Motor neuron (in vitro differentiated cells): ENCODE measurements at places on chromosomes 3 and 15. TPM values are rescaled to one million over a fixed set of nuclear protein-coding genes. Genes with fewer than 3 reads are reported as not detected.
A peak's percentile ranks its signal among the peaks of the same experiment; 100 is the strongest.

The TM4SF18 gene
- 0.05 and 0.10 TPM in 2 replicates for total RNA-seq

- ATAC-seq = no peak
Measured at GRCh38 chr3:135650309-135650708, 315.2 kb upstream of the PPP2R3A start.

DNA sequence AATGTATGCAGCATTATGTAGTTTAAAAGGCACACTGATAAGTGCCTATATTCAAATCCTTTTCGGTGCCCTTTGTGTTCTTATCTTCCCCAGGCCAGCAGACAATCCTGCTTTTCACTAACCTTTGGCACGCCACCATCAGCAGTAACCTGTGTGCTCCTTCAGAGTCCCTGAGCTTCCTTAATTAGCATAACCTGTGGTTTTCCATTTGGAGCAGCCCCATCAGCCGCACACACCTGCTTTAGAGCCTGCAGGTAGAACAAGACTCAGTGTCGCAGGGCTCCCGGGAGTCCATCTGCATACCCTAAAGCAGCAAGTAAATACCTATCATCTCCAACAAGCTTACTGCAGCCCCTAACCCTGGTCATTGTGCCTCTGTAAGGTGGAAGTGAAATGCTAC lies 755.1 kb downstream of the ROBO2 start:
- no peak for ATAC-seq

The TRAT1 gene
- total RNA-seq = not detected in 2 replicates

DNA sequence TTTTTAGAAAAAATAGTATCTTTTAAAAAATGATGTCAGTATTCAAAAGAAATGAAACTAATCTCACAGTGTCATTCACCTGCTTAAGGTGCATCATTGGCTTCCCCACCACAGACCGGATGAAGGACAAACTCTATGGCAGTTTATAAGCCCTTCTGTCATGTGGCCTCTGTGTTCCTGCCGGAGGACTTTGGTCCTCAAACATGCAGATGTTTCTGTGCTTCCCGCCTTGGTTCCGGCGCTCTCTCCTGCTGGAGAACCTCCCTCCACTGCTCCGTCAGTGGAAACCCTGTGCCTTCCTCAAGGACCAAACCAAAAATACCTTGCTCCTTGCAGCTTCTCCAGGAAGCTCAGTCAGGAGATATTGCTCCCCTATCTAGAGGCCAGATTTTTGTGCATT lies 326.3 kb downstream of the UACA start:
- no peak for ATAC-seq

- no peak for ATAC-seq
Measured at GRCh38 chr15:32936283-32936918, 218.6 kb downstream of the GREM1 start.

The STT3B gene
- 75.2 and 76.9 TPM in 2 replicates for total RNA-seq

GRCh38 chr3:127383656-127384179 lies 95.9 kb upstream of the PRR20G start:
- ATAC-seq = no peak

- ATAC-seq = no peak
Measured at GRCh38 chr3:125221831-125222230, 9.3 kb upstream of the SLC12A8 start.

DNA sequence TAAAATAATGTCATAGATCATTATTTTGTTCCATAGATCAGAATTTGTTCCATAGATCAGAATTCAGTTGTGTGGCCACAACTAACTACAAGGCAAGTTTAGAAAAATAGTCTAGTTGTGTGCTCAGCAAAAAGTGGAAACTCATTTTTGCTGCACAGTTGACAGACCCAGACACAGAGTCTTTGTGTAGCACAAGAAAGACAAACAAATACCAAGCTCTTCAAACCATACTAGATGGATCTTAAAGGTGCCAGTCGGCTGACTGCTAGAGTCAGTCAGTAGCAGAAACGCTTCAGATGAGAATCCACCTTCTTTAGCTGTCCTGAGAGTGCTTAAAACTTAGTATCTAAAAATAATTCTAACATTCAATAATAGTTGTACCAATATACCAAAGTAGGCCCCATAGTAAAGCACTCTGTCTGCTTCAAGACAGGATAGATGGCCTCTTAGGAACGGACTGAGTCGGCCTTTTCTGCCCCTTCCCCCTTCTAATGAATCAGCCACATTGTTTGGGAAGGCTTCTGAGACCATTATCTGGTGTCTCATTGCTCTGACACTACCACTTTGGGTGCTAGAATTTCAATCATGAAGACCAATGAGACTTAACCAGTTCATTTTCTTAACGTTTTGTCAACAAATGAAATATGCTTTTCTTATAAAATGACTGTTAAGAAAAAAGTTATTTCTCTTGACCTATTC lies 27.7 kb upstream of the SLC4A7 start:
- ATAC-seq = no peak

The USP50 gene
- total RNA-seq = not detected in 2 replicates

DNA sequence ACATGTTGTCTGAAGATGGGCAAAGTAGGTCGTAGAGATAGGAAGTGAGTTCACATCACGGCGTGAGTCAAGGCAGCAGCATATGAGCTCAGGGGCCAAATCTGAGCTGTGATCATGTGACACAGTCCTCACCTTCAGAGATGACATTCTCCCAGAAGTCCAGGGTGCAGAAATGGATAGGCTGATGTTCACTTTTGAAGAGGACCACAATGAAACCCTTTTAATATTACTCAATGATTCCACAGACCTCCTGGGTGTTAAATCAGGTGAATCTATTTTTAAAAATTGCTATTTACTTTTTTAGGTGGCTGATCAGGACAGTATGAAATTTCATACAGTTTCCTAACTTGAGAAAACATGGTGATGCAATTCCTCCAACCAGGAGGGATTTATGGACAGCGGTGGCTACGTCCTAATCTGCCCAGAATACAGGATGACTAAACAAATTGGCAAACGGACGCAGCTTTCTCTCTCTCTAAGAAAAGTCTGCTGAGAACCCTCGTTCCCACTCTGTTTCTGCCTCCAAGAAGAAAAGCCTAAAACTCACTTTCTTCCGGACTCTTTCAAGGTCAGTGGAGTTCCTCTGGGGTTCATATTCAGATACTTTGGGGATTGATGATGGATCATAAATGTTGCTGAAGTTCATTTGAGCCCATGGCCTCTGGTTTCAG lies 34.4 kb downstream of the B3GNT5 start:
- ATAC-seq = no peak

GRCh38 chr3:50336452-50337174 lies 4.0 kb downstream of the RASSF1 start:
- peak; percentile 1 for ATAC-seq

- no peak for ATAC-seq
Measured at GRCh38 chr15:45122719-45123118, 7.0 kb downstream of the DUOXA1 start.

DNA sequence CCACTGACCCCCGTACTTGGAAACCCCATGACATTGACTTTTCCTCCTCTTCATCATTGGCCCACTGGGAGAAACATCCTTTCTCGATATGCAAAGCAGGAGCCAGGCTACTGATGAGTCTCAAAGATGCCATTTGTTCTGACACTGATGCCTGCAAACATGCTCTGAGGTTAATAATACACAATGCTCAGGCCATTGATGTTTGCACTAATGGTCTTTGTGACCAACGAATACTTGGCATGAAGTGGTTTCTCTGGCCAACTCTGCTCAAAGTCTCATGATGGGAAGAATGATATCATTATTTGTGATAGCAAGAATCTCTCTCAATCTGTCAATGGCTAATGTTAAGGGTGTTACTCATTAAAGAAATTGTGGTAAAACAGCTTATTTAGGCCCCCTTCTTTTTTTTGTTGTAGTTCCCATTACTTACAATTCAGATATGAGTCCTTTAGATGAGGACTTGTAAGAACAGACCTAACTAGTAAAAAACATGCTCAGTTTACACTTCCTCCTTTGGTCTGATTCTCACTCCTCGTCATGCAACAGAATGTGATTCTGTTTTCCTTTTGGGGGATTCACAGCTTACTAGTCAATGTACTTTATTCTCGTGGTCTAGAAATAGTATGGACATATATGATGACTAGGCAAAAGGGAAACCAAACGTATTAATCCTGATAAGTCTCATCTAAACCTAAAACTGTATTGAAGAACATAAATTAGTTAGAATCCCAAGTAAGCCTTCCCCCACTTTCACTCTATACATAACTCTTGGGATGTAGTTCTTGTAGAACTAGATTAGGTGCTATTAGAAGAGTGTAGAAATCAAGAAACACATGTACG lies 488.8 kb upstream of the DPPA4 start:
- ATAC-seq = no peak

- no peak for ATAC-seq
Measured at GRCh38 chr15:96657096-96657495, 326.6 kb downstream of the NR2F2 start.

GRCh38 chr3:101077361-101078011 lies 84.3 kb upstream of the ABI3BP start:
- no peak for ATAC-seq

GRCh38 chr15:71656425-71656824 lies 153.9 kb upstream of the NR2E3 start:
- ATAC-seq = no peak

DNA sequence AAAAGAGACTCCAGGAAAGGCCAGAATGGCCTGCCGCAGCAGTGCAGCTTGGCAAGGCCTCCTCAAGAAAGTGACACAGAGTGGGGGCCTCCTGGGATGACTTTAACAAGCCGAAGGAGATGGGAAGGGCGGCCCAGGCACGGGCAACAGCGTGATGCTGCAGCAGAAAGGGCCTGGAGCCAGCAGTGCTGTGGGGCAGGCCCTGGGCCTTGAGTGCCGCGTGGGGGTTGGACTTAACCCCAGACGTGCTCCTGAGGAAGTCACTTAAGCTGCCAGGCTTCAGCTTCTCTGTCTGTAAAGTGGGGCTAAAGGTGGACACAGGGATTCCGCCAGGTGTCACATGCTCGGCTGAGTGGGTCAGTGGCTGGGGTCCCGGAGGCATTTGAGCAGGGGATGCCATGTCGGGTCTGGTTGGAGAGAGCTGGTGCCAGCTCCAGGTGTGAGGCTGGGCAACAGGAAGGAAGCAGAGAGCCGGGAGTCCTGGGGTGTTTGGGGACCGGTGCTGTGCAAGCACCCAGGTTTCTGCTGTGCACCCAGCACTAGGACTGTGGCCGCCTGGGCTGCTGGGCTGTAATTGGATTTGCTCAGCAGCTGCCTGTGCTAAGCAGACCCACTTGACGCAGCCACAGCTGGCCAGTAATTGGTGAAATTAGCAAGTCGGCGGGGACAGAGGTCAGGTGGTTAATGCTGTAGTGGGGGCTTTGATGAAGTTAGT lies 7.8 kb downstream of the DNAJB8 start:
- no peak for ATAC-seq

The EPHB1 gene
- total RNA-seq = 1.1 and 1.6 TPM in 2 replicates

The TKT gene
- 532 and 697 TPM in 2 replicates for total RNA-seq

DNA sequence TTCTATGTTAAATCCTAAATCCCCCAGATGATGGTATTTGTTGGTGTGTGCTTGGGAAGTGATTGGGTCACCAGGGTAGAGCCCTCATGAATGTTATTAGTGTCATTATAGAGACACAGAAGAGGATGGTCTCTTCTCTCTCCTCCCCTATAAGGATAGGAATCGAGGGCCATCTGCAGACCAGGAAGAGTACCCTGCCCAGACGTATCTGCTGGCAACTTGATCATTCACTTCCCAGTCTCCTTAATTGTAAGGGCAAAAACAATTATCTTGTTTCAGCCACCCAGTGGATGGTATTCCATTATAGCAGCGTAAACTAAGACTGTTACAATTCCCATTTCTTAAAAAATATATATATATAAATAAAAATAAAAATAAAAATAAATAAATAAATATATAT lies 892.2 kb downstream of the SI start:
- ATAC-seq = no peak

The PRICKLE2 gene
- total RNA-seq = 2.5 and 3.0 TPM in 2 replicates

The RAD51 gene
- total RNA-seq = 0.57 and 2.1 TPM in 2 replicates

The SLCO2A1 gene
- 9.0 and 10.0 TPM in 2 replicates for total RNA-seq

DNA sequence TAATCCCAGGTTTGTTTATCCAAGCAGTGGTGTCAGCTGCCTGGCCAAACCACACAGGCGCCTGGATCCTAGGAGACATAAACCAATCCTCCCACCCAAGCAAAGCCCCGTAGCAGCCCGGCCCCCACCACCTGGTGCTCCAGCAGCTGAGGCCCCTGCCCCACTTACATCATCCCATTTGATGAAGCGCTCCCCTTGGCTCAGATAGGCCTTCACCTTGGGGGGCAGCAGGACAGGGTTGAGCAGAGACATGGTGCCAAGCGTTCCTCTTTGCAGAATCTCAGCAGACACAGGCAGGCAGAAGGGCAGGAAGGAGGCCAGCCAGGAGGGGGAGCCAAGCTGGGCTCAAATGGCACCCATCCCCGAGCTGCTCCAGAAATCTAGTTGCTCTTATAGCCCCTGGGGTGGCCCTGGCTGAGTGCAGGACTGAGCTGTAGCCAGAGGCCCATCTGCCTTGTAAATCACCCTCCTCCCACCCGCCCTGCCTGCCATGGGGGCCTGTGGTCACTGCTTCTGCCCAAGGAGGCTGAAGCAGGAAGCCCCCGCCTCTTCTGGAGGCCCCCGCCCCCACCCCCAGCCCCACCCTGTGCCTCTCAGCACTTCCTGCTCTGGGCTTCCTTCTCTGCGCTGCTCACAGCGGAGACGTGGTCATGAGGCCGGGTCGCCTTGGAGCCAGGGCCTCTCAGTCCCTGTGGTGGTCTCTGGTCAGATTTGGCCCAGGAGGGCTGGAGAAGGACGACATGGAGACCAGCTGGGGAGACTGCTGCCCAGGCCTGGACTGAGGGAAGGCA lies at the start of gene PLCB2:
Gene PLCB2, minus strand, starts transcription at position 515 of the 791 bp plus-strand sequence. Its CDS starts 263 bp downstream, at position 252.
- no peak for ATAC-seq

GRCh38 chr15:41125063-41125669 lies 9.1 kb upstream of the INO80 start:
- ATAC-seq = no peak

The GATA2 gene
- 0.25 and 0.27 TPM in 2 replicates for total RNA-seq

DNA sequence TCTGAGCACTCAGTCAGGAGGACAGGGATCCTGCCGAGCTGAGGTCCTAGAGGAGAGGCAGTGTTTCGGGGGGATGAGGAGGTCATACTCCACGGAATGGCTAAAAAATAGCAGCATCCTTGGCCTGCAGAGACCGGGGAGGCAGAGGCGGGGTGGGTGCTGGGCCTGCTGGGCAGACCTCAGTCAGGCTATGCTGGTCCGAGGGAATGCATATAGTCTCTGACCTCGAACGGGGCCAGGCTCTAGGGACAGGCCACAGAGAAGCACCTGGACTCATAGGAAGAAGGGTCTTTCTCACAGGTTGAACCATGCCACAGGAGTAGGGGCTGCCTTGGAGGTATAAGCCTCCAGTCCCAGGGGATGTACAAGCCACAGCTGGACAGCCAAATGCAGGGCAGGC lies 14.0 kb upstream of the SKIC8 start:
- no peak for ATAC-seq

The TM4SF1 gene
- 0.09 TPM in 1 of 2 replicates, not detected in the other for total RNA-seq

The LMAN1L gene
- total RNA-seq = 0.83 and 1.8 TPM in 2 replicates

The TERC gene
- total RNA-seq = 1.3 and 2.6 TPM in 2 replicates

The FGF7 gene
- total RNA-seq = 0.05 and 0.38 TPM in 2 replicates

DNA sequence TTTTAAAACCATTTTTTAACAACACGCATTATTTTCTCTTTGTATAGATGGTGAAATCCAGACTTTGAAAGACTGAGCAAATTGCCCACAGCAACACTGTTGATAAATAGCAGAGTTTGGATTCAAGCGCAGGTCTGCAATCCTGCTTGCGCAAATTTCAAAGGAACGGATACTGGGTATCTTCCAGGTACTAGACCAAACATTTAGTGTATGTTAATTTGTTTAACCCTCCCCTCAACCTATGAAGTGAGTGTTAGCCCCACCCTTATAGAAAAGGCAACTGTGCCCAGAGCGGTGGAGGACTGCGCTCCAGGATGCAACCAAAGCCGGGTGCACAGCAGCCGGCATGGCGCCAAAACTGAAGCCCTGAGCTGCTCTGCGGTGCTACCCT lies 103.8 kb downstream of the CPN2 start:
- ATAC-seq = no peak

- ATAC-seq = no peak
Measured at GRCh38 chr15:27796405-27797320, 302.5 kb downstream of the OCA2 start.
